ENCODE measurements at places on chromosomes 5 and 9.

DNA sequence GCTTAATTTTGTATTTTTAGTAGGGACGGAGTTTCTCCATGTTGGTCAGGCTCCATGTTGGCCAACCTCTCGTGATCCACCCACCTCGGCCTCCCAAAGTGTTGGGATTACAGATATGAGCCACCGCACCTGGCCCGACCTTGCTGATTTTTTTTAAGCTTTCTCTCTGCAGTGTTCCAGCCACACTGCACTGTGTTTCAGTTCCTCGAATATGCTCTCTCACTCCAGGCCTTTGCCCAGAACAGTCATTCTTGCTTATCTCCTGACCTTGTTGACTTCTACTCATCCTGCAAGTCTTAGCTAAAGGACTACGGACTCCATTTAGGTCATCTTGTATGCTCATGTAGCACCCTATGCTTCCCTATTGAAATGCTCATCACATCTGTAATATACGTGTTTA, 3.3 kb downstream of the SNAPC3 start:
- no peak for DNase-seq

DNA sequence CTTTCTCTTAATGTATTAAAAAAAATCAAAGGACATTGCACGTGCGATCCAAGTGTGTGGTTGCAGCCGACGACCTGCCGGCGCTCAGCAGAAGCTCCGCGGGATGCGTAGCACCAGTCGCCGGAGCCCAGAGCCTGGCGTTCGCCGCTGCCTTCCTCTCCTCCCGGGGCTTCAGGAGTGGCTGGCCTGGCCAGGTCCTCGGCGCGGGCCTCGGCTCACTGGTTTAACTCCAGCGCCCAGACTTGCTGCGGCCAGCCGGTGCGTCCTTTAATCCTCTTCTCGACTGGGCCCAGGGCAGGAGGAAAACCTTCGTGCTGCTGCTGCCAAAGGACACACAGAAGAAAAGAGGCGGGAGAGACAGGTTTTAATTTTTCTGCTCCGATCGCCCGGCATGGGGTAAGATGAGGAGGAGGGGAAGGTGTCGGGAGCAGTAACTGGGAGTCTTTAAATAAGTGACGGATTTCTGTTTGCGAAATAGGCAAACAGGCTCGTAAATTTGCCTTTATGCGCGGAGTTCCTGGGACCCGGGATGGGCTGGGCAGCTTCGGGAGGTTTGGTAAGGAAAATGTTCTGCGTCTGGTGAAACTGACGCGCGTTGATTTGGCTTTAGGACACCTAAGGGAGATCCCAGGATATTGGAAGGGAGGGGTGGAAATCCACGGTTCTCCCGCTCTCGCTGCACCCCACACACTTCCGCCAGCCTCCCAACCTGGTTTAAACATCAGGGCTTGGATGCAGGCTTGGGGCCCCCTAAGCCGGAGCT, 2.3 kb downstream of the HAND1 start:
- DNase-seq: peak; percentile 20

DNA sequence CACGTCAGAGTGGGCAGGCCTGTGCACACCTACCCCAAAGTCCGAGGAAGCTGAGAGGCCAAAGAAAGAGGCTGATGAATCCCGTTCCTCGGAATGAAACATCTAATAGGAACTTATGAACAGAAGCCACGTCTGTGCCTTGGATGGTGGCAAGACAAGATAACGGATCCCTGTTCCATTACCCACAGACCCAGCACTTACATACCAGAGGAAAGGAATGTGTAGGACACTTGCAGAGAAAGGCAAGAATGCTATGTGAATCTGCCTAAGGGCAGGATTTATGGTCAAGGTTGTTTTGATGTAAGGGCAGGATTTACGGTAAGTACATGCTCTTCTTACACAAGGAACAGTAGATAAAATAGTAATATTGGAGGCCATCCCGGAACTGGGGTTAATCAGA, 93.2 kb downstream of the WDR41 start:
- DNase-seq: peak; percentile 44

DNA sequence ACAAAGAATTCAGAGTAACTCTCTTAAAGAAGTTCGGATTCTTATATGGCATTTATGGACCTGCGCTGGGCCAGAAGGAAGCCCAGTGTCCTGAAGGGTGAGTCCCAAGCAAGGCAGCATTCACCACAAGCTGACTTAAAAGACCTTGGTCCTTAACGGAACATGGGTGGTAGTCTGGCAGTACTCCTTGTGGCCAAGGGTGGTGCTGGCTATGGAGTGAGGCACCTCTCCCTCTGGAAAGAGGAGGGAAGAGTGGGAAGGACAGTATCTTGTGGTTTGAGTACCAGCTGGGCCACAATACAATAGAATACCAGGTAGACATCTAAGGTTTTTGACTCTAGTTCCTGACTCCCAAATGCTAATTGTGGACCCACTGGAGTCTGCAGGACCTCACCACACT, 425.7 kb upstream of the CYLC2 start:
- DNase-seq: no peak

- no peak for DNase-seq
Observed at GRCh38 chr9:127090341-127090985, 32.0 kb downstream of the ANGPTL2 start.

DNA sequence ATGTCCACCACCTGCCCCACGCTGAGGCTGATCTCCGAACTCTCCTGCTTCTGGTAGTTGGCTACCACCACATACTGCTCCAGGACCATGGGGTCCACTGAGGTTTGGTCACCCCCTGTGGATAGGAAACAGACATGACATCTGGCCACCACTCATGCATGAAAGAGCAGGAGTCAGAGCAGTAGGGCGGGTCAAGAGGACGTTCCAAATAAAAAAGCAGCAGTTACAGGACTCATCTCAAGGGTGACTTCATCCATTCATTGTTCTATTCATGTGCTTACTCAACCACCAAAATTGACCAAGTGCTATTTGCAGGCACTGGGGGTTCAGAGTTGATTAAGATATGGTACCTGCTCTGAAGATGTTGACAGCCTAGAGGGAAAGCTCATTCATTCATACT, 79.2 kb upstream of the UBTD2 start:
- DNase-seq: no peak

GRCh38 chr5:80864706-80865435, 95.3 kb upstream of the RASGRF2 start:
- DNase-seq: no peak

DNA sequence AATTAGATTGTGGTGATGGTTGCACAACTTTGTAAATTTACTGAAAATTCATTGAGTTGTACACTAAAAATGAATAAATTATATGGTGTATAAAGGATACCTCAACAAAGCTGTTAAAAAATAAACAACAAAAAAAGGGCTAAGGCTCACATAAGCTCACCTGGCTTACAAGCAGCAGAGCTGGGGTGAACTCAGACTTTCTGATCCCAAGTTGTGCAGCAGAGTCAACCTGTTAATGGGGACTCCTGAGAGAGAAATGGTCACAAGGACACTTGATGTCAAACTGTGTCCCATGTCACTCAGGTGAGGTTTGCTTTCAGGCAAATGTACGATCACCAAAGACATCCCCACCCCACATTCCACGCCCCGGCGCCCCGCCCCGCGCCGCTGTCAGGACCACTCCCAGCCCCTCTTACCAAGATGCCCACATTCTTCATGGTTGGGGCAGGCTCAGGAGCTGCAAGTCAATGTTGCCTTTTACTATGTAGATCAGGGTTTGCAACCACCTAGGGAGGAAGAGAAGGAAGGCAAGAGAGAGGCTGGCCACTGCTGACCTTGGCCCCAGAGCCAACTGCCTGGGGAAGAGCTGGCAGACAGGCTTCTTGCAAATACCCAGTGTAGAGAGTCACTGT, 22.4 kb upstream of the SLC36A1 start:
- no peak for DNase-seq

GRCh38 chr5:126852091-126852571, 75.2 kb downstream of the LMNB1 start:
- DNase-seq: no peak

- no peak for DNase-seq
Observed at GRCh38 chr5:95887977-95888376, 65.5 kb upstream of the GLRX start.

DNA sequence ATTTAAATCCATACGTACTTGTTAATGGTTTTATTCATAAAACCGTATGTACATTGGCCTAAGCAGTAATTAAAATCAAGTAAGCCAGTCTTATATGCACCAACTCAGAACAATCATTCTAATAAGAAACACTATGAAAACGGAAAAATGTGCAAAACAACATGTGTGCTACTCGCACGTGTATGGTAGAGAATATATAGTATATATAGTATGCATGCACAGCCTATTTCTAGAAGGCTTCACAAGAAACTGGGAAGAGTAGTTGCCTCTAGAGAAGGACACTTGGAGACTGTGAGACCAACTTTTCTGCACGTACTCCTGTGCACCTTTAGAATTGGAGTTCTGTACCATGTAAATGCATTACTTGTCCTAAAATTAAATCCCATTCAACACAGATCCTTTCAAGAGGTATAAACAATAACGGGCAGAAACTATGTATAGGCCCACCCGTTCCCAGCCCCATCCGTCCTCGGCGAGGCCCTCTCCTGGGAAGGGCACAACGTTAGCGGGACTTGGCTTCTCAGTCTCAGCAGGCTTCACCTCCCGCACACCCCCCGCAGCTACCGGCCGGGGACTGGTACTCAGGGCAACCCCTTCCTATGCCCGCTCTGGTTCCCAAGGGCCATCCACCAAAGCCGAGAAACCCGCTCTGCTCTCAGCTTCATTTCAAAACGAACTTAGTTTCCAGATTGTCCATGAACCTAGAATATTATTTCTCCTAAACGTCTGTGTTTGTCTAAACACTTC, 2.0 kb downstream of the CDC14B start:
- peak; percentile 21 for DNase-seq

GRCh38 chr5:162593881-162594280, 526.3 kb downstream of the GABRG2 start:
- no peak for DNase-seq

GRCh38 chr5:78591138-78591612, 57.4 kb downstream of the LHFPL2 start:
- peak; percentile 99 for DNase-seq

DNA sequence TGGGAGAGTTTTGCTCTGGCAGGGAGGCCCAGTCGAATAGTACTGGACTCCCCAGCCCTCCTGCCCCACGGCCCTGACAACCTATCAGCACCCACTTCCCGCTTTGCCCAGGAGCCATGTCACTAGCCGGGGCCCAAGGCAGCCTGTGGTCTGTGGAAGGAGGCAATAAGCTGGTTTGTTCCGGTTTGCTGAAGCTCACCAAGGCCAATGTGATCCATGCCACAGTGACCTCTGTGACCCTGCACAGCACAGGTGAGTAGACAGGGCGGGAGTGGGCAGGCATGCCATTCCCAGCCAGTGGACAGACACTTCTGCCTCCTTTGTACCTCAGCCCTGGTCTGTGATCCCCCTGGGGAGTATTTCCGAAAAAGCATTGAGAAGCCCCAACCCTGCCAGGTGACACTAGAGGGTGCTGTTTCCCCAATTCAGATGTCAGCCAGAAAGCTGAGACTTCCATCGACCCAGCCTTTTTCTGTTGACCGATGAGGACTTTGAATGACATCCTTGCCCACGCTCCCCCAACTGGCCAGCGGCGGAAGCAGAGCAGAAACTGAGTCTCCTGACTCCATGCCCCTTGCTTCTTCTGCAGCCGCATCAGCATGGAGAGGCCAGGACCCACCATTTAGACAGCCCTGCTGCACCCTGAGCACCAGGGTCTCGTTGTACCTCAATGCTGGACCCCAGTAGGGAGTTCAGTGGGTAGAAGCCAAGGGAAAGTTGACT, 9.6 kb downstream of the PCYOX1L start:
- peak; percentile 82 for DNase-seq
